Gastroesophageal sphincter (tissue), 4 donors: ENCODE measurements at places on chromosomes 5 and 9.

GRCh38 chr5:23840083-23840482, 332.7 kb downstream of the PRDM9 start:
- ATAC-seq: no peak

- no peak for ATAC-seq
Observed at GRCh38 chr5:170132269-170132975, 26.7 kb downstream of the FOXI1 start.

DNA sequence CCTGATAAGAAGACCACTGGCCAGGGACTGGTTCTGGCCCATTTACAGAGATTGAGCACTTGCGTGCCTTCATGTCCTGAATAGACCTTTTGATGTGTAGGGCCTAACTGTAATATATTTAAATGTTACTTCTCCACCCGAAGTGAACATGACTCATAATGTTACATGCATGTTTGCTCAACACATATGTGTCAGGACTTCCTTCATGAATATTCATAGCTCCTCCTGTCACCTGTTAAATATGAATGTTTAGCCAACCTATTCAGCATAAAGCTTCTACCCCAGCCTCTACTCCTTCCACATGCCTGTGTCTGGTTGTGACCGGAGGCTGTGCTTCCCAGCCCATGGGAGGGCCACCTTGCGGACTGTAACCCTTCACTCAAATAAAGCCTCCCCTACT, 457.5 kb downstream of the IRX1 start:
- ATAC-seq: no peak

- ATAC-seq: no peak
Observed at GRCh38 chr9:109143881-109144562, 23.0 kb downstream of the FRRS1L start.

DNA sequence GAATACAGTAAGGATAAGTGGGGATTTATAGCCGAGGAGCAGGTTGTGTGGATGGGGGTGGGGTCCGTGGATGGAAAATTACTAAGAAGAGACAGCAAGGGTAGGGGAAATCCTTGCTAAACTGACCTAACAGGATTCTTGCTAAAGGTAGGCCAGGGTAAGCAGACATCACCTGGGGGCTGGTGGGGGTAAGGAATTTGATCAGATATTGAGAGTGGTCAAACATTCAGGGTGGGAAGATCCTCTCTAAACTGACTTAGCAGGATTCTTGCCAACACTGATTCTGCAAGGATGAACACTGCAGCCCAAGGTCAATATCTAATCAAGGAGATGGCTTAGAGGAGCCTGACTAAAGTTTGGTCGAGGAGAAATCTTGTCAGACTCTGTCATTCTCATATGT, 2.7 kb upstream of the PLGRKT start:
- no peak for ATAC-seq

GRCh38 chr5:158591301-158591863, 508.3 kb downstream of the EBF1 start:
- ATAC-seq: peak; percentile 68

DNA sequence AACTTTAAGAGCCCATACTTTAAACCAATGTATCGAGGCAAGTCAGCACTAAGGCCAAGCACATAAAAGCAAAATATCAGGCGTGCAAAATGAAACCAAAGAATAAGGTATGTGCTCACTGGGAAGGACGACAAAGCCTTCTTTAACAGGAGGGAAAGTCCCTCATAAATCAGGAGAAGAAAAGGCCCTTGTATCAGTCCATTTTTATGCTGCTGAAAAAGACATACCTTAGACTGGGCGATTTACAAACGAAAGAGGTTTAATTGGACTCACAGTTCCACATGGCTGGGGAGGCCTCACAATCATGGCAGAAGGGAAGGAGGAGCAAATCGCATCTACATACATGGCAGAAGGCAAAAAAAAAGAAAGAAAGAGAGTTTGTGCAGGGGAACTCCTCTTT, 68.9 kb downstream of the UBE2QL1 start:
- no peak for ATAC-seq

DNA sequence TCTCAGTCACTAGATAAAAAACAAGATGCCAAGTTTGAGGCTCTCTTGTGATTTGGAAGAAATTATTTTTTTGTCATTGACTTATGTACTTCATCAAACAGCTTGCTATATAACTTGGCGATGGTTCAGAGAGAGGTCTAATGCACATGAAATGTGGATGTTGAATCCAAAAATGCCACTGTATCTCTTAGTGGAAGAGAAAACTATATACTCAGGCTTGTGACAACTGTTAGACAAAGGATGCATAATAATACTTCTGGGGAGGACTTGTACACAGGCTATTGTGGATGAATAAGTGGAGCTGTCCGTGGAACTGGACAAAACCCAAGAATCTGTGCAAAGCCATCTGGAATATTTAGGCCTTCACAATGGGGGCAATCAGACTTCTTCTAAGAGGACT, 162.9 kb upstream of the NMUR2 start:
- no peak for ATAC-seq

- no peak for ATAC-seq
Observed at GRCh38 chr9:133188006-133188842, 20.8 kb downstream of the OBP2B start.

DNA sequence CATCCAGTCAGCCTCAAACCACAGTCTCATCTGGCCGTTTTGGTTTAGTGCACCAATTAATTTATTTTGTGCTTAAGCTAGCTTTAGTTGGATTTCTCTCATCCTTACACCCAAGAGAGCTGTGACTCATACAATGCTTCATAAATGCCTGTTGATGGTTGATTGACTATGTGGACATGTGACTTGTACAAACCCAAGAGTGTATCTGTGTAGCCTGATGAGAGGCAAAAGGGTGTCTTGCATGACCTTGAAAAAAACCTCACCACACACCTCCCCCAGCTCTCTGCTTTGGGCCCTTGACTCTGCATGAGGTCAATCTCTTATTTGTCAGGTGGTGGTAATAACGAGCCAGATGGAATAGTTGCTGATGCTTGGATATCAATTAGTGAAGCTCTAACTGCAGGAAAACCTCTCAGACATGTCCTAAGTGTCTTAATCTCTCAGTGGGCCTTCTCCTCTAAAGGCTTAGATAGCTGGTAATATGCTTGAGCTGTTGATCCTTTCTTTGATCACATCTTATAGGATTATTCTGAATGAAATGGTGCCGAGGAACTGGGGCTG, 10.6 kb upstream of the GLRA1 start:
- ATAC-seq: no peak

- no peak for ATAC-seq
Observed at GRCh38 chr5:170903075-170903474, 41.3 kb downstream of the RANBP17 start.

DNA sequence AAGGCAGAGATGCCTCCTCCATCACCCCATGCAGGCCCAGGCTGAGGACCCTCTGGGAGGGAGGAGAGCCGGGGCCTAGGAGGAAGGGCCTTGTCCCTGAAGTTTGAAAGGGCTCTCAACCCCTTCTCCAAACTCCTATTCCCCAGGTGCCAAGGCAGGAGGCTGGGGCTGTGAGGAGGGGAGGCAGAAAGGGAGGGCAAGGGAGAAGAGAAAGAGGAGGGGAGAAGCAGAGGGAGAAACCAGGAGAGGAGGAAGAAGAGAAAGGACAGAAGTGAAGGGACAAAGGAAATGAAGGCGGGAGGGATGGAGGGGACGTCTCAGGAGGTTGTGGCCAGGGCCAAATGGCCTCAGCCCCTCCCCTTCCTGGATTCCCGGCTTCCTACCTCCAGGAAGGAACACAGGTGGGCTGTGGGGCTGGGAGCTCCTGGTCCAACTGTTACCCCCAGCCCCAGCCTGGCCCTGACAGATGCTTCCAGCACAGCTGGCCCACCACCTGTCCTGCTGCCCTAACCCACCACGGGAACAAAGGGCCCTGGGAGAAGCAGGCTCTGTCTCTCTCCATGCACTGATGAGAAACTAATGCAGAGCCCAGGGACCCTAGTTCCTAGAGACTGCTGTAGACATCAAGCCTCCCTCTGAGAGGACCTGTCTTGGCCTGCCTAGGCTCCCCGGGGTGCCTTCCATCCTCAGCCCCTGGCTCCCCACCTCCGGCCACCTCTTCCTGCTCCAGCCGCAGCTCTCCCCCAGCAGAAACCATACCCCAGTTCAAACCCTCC, 3.5 kb downstream of the DBN1 start:
- ATAC-seq: no peak

- ATAC-seq: peak; percentile 95
Observed at GRCh38 chr5:137954131-137954879, 65.0 kb downstream of the PKD2L2 start.

GRCh38 chr5:179345433-179346321, at the start of gene ADAMTS2:
Gene ADAMTS2 (minus strand): TSS chr5:179345461. CDS start chr5:179345328, 133 bp downstream.
- ATAC-seq: peak; percentile 79

DNA sequence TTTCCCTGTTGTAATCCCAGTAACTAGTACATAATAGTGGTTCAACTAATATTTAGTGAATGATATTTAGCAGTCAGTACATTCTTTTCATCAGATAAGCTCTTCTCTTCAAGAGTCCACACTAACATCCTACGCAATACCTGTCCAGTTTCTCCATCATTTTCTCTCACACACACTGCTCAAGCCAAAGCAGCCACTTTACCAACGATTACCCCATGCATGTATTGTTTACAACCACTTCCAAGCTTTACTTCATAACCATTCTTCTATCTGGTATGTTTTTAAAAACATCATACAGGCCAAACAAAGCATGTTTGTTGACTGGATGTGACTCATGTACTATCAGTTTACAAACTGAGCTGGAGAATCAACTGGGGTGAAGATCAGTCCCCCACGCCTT, 7.3 kb downstream of the UBTD2 start:
- no peak for ATAC-seq

DNA sequence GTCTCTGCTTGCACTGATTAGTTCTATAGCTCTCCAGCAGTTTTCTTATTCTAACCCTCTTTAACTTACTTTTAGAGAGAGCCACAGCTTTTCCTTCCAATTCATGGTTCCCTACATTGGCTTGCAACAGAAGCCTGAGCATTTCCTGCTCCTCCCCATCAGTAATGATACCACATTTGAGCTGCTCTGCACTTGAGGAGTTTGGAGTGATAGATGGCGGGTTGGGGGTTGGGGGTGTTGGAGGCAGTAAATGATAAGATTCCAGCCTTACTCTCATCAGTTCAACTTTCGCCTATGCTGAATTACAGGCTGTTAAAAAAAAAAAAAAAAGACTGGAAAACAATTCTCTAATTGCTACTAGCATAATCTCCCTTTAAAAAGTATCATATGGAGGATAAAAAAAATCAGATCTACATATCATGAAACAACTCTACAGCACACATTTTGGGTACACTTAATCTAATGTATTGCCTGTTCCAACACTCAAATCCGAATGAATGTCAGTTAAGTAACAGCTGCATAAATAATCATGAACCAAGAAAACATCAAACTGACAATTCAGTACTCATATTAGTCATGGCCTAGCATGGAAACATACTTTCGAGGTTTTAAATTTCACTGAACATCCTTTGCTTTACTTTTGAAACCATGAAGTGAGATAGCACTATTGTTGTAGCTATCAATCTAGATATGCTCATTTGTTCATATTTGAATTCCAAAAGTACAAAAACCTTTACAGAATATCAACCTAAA, 224.7 kb downstream of the NFIB start:
- no peak for ATAC-seq

GRCh38 chr5:133994990-133995333, 9.8 kb downstream of the VDAC1 start:
- ATAC-seq: no peak

DNA sequence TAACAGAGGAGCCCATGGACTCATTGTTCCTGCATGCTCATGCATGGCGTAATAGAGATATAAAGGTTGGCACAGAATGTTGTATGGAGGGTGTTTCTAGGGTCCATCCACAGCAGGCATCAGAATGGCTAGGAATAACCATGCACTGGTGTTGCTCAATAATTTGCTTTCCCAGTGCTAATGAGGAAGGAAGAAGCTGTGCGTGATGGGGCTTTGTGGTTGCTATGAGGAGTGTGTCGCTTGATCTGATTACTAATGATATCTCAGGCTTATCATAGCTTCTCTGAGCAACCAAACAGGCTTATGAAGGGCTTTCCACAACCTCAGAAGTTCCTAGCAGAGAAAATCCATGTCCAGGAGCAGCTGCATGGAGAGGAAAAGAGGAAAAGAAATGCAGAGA, 151.3 kb upstream of the TRPC7 start:
- no peak for ATAC-seq

GRCh38 chr5:96721351-96721977, 59.3 kb downstream of the CAST start:
- ATAC-seq: peak; percentile 88

DNA sequence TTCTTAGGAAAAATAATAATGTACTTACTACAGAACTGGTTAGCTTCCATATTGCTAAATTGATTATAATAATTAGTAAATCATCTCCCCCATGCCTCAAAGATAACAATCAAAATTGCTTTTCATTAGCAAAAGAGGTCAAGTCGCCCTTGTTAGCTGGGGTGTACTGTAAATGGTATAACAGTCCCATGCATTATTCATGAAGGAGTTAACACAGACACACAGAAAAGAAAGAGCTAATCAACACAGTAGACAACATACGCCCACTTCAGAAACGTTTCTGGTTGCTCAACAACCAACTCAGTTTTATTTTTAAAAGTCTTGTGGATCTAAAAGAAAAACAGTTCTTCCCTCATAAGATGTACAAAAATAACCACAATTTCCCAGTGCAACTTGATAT, 100.2 kb downstream of the MPDZ start:
- ATAC-seq: no peak

DNA sequence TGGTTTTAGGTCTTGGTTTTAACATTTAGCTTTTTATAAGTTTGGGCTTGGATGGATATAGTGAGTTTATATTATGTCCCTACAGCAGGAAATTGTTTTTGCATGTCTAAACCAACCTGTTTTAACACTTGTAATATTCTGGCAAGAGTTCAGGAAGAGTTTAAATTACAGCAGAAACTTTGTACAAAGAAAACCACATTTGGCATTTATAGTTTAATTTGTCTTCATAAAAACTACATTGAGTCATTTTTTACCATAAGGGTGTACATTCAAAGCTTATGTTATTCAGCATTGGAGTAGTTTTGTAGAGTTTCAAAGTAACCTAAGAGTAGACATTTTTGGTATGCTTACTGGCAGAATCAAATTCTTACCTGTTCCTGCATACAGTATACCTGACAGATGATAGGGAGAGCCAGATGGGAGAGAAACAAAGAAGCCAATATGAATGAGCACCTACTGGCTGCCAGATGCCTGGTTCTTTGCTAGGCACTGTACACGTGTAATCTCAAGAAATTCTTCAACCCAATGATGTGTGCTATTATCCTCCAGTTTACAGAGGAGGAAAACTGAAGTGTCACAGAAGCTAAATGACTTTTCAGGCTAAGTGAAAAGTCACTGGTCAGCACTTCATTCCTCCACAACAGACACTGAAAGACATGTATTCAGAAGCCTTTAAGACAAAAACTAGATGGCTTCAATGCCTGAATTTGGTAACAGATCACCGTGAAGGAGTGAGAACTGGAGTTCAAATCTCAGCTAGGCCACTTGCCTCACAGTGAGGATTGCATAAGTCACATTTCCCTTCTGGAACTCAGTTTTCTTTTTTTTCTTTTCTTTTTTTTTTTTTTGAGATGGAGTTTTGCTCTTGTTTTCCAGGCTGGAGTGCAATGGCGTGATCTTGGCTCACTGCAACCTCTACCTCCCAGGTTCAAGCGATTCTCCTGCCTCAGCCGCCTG, 25.9 kb upstream of the ECM2 start:
- ATAC-seq: no peak
